ENCODE measurements at places on chromosomes 5 and 9.

DNA sequence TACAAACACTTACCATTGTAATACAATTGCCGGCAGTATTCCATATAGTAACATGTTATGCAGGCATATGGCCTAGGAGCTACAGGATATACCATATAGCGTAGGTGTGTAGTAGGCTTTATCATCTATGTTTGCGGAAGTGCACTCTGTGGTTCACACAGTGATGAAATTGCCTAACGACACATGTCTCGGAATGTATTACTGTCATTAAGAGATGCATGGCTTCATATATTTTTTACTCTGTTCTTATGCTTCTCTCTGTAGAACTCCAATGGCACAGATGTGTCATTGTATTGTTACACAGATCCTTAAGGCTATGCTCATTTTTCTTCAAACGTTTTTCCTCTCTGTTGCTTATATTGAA, 19.2 kb upstream of the ANKRD18A start:
- DNase-seq, result no peak

DNA sequence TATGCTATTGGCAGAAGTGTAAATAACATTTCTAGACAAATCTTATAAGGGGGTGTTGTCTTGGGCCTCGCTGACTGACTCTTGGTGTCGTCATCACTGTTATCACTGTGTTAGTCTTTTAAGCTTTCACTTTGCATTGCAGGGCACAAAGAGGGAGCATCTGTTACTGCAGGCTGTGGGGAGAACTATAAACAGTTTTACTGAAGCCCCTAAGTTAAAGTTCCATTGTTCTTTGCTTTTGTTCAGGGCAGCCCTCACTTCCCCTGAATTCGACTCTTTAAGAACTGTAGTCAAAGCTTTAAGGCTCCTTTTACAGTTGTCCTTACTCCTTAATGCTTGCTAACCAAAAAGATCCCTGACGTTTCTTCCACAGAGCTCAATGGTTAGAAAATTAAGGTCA, 605.0 kb downstream of the RAB3C start:
- peak; percentile 76 for DNase-seq

DNA sequence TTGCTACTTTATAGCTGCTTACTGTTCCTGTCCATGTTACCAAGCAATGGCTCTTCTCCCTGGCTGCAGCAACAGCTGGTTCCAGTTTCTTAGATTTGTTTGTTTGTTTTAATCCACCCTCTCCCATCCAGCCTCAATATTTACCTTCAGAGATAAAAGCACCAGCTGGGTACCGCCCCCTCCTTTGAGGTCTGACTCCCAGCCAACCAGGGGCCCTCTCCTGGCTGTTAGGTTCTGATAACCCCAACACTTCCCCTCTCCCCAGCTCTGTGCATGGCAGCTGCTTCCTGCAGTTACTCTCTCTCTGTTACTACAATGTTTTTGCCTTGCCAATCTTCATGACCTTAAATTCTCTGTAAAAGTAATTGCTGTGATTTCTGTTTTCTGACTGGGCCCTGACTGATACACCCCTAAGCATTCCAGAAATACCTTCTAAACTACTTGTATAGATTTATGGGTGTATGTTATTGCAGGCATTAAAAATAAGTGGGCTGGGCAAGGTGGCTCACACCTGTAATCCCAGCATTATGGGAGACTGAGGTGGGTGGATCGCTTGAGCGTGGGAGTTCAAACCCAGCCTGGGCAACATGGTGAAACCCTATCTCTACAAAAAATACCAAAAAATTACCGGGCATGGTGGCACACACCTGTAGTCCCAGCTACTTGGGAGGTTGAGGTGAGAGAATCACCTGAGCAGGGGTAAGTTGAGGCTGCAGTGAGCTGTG, 2.6 kb upstream of the GCNT1 start:
- peak; percentile 67 for DNase-seq

DNA sequence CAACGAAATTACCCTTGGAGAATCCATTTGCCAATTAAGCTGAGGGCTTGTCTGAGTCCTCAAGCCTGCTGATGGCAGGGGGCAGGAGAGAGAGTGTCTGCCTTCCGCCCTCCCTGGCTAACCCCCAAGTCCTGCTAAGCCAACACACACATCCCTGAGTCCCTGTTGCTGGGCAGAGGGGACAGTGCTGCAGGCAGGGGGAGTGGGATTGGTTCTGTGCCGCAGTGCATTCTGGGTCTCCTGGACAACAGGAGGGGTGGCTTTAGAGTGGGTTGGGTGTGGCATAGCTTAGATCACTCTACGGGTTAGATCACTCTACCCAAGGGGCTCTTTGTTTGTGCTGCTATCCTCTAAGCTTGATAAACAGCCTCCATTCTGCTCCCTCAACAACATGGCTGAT, 427.7 kb downstream of the CDK5RAP2 start:
- no peak for DNase-seq
